ENCODE measurements at places on chromosomes 4 and X. TPM values are rescaled to one million over a fixed set of nuclear protein-coding genes. Genes with fewer than 3 reads are reported as not detected.
A peak's percentile ranks its signal among the peaks of the same experiment; 100 is the strongest.

GRCh38 chr4:139015948-139016471 lies 429 bp downstream of the NOCT start:
- DNase-seq: no peak
- H3K4me3 ChIP-seq: peak overlapping the region; percentile 76
- H3K27me3 ChIP-seq: no peaks in the 10 kb centered on the region
- H3K27ac ChIP-seq: peak overlapping the region; percentile 90
- H3K36me3 ChIP-seq: no peaks in the 10 kb centered on the region

DNA sequence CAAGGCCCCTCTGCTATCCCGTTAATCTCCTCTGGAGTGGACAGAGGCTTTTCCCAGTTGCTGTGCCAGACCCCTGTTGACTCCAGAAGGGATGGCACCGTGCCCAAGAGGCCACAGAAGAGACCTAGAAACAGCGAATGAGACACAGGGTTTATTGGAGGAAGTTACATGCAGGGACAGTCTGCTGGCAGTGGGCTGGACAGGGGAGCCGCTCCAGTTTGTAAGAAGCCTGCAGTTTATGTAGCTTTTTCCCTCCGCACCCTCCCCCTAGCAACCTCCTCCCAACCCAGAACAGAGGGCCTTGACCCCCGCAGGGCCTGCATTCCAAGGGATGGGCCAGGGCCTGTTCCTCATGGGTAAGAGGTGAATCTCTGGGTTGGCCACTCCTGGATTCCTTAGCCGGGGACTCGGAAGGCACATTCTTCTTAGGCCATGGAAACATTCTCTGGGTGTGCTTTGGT lies 216.8 kb upstream of the PSAPL1 start:
- H3K36me3 ChIP-seq: no peaks in the 10 kb centered on the region
- H3K4me3 ChIP-seq: no peak overlapping the region
- no peaks in the 10 kb centered on the region for H3K27me3 ChIP-seq
- no peak overlapping the region for H3K27ac ChIP-seq
- H3K4me1 ChIP-seq: peaks cover 8% of the 10 kb centered on the region

- H3K36me3 ChIP-seq: no peaks in the 10 kb centered on the region
- DNase-seq: no peak
- no peaks in the 10 kb centered on the region for H3K27me3 ChIP-seq
- H3K4me1 ChIP-seq: no peaks in the 10 kb centered on the region
Measured at GRCh38 chr4:11529625-11530201, 101.0 kb upstream of the HS3ST1 start.

DNA sequence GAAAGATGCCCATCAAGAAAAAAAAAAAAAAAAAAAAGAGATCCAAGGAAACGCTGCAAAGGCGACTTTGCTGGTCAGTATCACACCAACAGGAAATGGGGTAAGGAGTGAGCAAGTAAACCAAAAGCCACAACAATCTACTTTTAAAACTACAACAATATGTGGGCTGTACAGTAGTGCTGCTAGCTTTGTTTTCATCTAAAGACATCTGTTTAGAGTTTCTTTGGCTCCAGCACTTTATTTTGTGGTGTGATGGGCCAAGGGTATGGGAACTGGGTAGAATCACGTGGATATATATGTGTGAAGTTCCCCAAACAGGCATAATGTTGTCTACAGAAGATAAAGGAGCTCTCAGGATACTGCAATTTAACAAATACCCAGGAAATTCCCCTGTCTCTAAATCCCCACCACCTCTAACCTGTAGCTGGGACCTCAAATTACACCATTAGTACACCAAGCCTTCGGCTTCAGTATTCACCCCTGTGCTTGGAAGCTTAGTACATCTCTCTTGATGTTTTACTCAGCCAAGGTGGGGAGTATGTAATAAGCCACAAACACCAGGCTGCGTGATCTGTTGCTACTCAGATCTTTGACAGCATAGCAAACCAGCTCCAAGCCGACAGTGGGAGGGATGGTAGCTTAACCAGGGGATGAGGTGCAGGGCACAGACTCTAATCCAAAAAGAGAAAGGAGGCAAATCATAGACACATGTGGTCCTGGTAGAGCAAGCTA lies 207.9 kb downstream of the HS6ST2 start:
- no peaks in the 10 kb centered on the region for H3K27me3 ChIP-seq
- no peaks in the 10 kb centered on the region for H3K4me1 ChIP-seq
- no peak for DNase-seq
- no peak overlapping the region for H3K4me3 ChIP-seq

Gene H2BW2
- total RNA-seq: not detected

Gene H2BW1
- not detected for total RNA-seq

Data from right atrium auricular region (tissue), 2 donors.